NAMALWA (cell line): ENCODE measurements at places on chromosomes 2 and 18.

DNA sequence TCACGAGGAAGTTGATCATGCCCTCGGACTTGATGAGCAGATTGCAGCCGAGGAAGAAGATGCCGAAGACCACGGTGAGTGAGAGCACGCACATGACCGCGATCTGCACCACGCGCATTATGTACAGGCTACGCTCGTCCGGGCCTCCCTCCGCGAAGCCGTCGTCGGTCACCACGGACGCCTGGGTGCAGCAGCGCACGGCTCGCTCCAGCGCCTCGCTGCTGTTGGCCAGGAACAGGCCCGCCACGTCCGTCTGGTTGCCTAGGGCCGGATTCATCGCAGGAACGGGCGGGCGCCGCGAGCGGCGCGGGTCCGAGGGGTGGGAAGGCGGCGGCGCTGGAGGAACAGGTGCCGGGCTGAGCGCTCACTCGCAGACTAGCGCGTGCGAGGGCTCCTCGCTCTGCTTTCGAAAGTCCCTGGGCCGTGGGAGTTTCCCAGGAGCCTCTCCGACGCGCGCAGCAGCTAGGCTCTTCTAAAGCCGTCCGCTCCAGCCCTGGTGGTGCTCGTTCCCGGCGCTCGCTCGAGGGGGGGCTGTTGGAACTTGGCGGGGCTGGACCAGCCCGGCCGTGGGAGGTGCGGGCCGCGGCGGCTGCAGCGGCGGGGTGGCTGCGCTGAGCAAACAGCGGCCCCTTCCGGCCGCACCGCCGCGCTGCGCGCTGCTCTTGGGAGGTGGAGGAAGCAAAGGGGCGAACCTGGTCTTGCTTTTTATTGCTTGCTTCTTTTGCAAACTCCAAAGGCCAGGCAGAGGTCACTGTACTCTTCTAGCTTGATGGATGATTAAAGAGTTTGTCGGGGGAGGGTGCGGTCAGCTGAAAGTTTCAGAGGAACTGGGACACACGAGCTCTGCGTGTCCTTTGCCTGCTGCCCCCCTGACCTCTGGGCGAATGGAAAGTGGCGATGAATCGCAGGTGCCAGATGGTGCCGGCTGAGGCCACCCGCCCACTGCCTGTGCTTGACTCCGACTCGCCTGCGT lies at the start of gene RPRM:
Gene RPRM (minus strand): TSS at position 474 of the 973 bp plus-strand sequence. CDS start 197 bp downstream, at position 277.
- DNase-seq = no peak

DNA sequence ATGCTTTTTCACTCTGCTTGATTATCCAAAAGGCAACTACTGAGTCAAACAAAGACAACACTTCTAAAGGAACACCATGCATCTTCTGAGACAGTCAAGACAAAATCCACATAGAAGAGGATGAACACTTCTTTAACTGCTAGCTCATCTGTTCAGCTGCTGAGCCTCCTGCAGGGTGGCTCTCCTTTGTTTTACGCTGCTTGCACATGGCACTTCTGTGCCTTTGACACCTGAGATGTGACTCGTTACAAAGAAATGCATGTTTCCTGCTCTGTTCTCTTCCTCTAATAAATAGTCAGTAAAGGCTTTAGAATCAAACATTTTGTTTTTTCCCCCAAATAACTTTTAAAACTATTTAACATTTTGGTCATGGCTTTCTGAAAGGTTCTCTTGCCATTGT lies 1129.4 kb downstream of the TDRD15 start:
- no peak for DNase-seq

DNA sequence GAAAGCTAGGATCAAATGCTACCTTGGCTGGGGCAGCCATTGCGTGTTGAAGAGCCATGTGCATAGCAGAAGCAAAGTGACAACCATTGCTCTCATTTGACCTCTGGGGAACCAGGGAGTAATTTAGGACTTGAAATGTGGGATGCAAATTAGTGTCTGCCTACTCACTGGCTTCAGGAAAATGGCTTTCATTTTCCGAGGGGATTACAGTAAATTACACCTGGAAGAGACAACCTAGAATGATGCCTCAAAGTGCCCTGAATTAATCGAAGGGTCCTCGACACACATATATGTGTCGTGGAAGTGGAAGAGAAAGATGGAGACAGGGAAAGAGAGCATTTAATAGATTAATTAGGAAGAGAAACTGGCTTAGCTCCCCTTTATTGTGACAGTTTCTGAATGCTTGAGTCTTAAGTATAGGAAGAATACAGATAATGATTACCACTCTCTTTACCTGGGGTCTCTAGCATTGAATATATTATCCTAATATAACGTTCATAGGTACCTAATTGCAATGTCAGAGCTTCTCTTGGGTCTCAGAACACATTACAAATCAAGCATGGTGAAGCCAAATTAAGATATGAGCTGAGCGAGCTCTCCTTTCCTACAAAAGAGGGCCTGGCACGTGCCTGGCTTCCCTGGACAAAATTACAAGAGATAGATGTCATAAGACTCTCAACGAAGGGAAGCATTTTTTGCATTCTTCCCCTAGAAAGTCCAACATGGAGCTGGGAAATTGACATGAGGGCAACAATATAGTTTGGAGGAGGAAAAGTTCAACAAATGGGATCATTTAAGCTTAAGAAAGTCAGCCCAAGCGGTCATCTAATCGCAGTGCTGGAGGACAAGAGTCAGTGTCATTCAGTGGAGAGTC lies 59.5 kb downstream of the MYCN start:
- no peak for DNase-seq

DNA sequence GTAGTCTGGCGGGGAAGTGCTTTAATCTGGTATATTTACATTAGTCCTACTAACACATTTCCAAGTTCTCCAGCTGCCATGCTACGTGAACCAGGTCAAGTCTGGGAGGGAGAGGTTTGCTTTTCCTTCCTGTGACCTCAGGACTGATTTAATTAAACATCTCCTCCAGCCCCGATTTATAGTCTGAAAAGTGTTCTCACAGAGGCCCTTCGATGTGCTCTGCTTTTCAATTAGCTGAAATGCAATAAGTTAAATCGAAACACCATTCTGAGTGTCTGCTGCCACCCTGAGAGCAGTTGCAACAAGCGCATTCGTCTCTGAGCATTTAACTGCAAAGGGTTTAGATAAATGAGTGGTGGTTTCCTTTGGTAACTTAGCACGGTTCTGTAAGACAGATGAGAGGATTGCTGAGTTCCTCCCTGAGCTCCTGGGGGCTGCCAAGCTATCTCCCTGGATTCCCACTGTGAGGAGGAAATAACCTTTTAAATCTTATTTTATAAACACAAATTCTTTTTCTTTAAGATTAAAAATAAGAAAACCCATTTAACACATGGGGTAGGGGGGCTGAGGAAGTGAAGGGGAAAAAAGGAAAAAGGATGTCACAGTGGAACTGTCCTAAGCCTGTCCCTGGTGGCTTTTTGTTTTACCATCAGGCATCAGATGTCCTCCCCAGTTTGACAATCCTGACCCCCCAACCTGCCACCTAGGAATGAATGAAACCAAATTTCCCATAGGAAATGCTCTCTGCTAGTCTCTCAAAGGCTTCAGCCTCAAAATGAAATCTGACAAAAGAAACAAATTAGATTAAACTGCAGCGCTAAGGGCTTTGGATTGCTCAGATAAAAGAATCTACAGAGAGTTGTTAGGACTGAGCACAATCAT lies 56.5 kb upstream of the CREB1 start:
- peak; percentile 31 for DNase-seq

DNA sequence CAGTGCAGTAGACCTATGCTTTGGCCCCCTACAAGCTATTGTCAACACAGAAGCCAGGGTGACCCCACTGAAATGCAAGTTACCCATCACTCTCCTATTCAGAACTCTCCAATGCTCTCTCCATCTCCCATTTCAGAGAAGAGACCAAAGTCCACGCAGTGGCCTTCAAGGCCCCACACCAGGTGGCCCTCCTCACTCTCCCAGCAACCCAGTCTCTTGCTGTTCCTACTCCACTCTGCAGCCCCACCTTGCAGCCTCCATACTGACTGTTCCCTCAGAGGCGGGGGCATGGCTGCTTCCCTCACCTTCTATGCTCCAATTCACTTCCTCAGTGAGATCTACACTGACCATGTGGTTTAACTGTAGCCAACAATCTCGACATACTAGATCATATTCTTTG lies 313.3 kb downstream of the CELF4 start:
- no peak for DNase-seq

- DNase-seq = peak; percentile 10
Observed at GRCh38 chr2:58834404-58834803, 593.3 kb upstream of the FANCL start.

DNA sequence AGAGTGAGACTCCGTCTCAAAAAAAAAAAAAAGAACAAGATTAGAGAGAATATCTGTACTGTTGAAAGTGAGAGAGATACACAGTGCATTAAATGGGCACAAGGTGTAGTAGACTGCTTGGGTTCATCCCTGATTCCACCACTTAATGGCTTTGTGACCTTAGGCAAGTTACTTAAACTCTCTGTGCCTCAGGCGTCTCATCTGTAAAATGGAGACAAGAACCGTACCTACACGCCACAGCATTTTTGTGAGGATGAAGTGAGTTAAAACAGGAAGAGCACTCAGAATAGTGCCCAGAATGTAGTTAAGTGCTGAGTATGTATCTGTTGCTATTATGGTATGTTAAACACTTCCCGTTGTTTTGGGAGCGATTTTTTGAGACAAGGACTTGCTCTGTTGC lies 64.3 kb downstream of the MTHFD2 start:
- no peak for DNase-seq

- no peak for DNase-seq
Observed at GRCh38 chr2:20496076-20496872, 49.4 kb downstream of the RHOB start.

DNA sequence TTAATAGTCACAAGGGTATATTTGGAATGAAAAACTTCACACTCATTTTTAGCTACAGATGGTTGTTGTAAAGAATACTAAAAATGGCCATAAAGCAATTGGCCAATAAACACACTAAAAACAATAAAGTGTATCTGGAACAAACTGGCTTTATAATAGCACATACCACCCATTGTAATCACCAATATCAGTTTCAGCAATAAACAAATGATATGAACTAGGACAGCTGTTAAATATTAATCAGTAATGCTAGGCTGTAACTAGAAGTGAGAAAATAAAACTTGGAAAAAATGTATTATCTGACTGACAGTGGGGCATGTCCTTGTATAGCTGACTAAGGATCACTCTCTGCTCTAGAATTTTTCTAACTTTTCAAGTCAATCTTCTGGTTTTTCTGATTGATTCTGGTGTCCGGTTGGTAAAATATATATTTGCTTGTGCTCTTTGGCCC lies 312.5 kb downstream of the RND3 start:
- DNase-seq = no peak

DNA sequence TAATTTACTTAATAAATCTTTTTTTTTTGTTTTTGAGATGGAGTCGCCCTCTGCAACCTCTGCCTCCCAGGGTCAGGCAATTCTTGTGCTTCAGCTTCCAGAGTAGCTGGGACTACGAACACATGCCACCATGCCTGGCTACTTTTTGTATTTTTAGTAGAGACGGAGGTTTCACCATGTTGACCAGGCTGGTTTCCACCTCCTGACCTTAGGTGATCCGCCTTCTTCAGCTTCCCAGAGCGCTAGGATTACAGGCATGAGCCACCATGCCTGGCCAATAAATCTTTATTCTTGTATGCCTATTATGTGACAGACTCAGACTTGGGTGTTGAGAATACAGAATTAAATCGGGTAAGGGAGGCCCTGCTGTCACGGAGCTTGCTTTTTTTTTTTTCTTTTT lies 16.7 kb upstream of the ASXL2 start:
- no peak for DNase-seq

- peak; percentile 50 for DNase-seq
Observed at GRCh38 chr2:145687442-145688134, 1167.7 kb upstream of the ZEB2 start.

DNA sequence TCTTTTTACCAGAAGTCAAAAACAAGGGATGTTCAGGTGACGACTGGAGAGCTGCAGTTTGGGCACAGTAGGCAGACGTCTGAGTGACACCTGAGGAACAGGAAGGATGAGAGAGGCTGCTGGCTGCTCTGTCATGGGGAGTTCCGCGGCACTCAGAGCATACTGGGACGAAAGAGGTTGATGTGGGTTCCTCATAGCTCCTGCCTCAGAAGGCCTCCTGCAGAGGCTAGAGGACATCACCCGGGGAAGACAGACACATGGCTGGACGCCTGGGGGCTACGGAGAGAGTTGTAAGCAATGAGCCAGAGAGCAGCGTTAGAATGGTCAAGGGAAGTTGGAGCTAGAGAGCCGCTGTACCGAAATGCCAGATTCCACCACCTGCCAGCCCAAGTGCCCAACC lies 45.1 kb upstream of the GLI2 start:
- no peak for DNase-seq

- DNase-seq = no peak
Observed at GRCh38 chr18:33123862-33124518, 316.5 kb downstream of the CCDC178 start.

- no peak for DNase-seq
Observed at GRCh38 chr2:20696366-20696765, 29.4 kb downstream of the GDF7 start.

GRCh38 chr2:231387904-231388724 lies 7.4 kb upstream of the B3GNT7 start:
- no peak for DNase-seq

DNA sequence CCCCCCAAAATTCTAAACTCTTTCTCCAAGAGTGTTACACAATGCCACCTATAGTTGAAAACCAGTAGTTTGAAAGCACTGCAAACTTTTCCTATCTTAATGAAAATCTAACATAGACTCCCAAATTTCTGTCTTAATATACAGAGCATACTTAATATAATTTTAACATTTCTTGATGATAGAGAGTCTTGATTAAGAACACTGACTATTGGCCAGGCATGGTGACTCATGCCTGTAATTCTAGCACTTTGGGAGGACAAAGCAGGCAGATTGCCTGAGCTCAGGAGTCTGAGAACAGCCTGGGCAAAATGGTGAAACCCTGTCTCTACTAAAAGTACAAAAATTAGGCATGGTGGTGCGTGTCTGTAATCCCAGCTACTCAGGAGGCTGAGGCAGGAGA lies 34.2 kb downstream of the ASXL2 start:
- no peak for DNase-seq

DNA sequence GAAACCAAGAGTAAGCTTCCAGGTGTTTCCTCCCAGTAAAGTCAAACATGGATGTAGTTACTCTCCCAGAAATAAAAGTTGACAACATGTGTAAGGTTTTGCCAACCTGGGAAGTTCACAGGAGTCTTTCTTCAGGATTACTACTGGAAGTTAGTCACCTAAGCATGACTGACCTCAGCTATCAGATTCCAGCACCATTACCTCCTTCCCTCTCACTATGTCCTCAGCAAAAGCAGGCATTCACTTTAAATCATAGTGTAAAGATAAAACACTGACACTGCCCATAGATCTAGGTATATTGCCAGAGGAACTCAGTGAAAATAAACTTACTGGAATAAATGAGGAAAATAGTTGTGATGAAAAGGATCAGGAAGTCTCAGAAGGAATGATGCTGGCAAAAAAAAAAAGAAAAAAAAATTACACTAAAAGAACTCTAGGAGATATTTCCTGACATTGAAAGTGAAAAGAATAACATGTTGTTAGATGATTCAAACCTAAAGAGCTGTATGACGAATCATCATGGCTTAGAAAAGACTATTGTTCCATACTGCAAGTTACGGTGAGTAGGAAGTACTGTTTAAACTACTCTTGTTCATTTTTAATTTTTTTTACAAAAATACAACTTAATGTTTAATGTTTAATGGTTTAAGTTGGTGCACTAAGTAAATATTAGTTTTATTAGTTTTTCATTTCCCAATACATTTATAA lies 484.5 kb upstream of the ZNF804A start:
- DNase-seq = no peak

- no peak for DNase-seq
Observed at GRCh38 chr2:140526575-140526974, 1604.2 kb downstream of the LRP1B start.
